Prostate gland (tissue), 2 donors: ENCODE measurements at places on chromosomes 12 and 14. TPM values are rescaled to one million over a fixed set of nuclear protein-coding genes. Genes with fewer than 3 reads are reported as not detected.
A peak's percentile ranks its signal among the peaks of the same experiment; 100 is the strongest.

Gene GPRC5D
- not detected for total RNA-seq

DNA sequence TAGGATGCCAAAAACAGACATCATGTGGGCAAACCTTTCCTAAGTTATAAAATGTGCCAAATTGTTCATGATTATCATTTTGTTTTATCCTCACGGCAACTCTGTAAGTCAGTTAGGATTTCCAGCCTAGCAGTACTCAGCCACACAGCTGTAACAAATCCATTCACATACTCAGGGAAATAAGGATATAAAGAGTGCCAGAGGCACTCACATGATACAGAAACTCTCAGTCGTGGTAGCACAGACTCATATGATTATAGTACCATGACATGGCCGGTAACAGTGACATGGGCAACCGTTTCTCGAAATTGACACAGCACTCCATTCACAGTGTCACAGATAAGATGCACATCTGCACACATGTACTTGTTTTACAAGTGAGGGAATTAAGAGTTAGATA, 344.2 kb downstream of the LRIG3 start:
- H3K36me3 ChIP-seq, result no peaks in the 10 kb centered on the region
- H3K4me3 ChIP-seq, result no peak overlapping the region
- no peaks in the 10 kb centered on the region for H3K27me3 ChIP-seq

DNA sequence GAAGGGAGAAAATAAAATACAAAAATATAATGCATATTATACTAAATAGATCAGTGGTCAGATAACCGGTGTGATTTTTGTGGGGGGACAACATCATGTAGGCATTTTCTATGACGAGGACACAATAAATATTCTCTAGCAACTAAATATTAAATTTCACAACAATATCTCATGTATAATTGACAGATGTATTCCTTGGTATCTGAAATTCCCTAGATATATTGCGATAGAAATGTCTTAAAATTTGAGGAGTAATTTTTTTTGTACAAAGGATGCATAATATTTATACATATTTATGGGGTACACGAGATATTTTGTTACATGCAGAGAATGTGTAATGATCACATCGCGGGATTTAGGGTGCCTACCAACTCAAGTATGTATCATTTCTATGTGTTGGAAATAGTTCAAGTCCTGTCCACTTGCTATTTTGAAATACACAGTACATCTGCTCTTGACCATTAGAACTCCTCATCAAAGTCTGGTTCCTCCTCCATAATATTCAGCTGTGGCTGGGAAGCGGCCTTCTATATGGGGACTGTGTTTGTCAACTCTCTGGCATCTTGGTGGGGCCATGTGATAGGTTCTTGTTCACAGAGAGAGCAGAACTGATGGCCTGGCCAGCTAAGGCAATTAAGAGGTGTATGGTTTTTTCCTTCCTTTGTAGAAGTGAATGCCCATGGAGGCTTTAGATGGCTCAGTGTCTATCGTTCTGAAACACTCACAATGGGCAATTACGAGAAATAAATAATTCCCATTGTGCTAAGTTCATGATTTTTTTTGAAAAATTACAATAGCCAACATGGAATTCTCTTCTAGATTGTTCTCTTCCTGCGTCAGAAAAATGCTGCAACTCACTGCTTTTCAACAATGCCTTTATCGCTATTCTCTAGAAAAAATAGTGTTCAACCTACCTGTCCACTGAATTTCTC, 8.8 kb downstream of the A2M start:
- H3K4me1 ChIP-seq, result no peaks in the 10 kb centered on the region
- DNase-seq, result no peak
- no peaks in the 10 kb centered on the region for H3K36me3 ChIP-seq
- no peak overlapping the region for H3K4me3 ChIP-seq

GRCh38 chr14:104657101-104657524, 32.3 kb upstream of the INF2 start:
- H3K27me3 ChIP-seq, result no peaks in the 10 kb centered on the region
- no peak overlapping the region for H3K4me3 ChIP-seq
- H3K36me3 ChIP-seq, result no peaks in the 10 kb centered on the region

- H3K36me3 ChIP-seq, result no peaks in the 10 kb centered on the region
- H3K27ac ChIP-seq, result no peak overlapping the region
- no peaks in the 10 kb centered on the region for H3K4me1 ChIP-seq
- H3K4me3 ChIP-seq, result no peak overlapping the region
- DNase-seq, result no peak
Observed at GRCh38 chr12:93990832-93991803, 157.3 kb upstream of the PLXNC1 start.

- H3K27ac ChIP-seq, result peak overlapping the region; percentile 50
- peaks cover 7% of the 10 kb centered on the region for H3K4me1 ChIP-seq
- peak; percentile 55 for DNase-seq
- H3K27me3 ChIP-seq, result no peaks in the 10 kb centered on the region
Observed at GRCh38 chr12:26795910-26796309, 37.1 kb downstream of the ITPR2 start.
